ENCODE measurements at places on chromosomes 16 and 17.

DNA sequence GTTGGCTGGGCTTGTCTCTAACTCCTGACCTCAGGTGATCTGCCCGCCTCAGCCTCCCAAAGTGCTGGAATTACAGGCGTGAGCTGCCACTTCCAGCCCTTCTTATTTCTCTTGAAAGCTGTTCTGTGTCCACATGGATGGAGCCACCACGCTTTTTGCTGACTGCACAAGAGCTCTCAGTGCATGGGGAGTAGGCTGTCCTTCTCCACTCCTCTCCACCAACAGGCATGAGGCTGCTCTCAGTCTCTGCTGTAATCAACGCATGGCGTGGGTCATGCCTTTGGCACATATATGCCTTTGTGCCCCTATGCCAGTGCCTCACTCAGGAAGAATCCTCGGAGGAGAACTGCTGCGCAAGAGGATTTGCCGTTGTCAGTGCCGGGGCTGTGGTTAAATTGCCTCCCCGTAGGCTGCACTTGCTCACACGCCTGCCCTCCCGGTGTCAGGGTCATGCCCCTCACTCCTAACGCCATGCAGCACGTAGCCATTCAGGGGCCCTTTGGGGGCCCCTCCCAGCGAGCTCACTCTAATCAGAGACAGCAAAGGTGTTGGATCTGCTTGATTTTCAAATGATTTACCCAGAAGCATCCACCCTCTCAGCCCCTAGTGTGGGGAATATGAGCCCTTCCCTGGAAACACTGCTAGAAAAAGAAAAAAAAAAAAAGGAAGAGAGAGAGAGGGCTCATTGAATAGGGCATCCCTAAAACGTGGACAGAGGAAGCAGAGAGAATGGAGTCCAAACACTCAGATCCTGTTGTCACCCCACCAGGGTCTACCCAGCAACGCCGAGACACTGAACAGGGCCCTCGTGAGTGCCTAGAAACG lies 47.5 kb upstream of the ZCCHC14 start:
- peak; percentile 45 for DNase-seq

GRCh38 chr17:44191369-44191768 lies 4.6 kb downstream of the TMUB2 start:
- DNase-seq: peak; percentile 75

DNA sequence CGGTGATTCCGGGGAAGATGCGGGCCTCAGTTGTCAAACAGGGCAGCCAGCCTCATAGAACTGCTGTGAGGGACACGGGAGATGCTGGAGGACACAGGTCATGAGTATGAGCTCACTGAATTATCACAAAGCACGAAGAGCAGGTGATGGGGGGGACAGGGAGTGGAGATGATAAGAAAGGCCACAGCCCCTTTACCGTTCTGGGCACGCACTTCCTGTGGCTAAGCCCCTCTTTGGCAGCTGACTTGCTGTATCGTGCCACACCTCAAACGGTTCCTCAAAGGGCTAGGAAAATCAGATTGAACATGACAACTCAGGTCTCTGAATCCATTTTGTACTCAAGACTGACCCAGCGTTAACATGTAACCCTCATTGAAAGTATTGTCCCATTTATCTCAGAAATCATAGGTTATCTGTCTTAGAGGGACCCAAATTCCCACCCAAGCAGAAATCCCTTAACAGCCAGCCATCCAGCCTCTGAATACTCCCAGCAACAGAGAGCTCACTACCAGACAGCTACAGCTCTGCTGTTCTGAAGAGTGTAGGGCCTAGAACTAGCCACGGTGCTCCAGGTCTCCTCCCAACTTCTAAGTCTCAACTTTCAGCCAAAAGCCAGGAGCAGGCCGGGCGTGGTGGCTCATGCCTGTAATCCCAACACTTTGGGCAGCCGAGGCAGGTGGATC lies 5.0 kb upstream of the SRL start:
- DNase-seq: no peak

GRCh38 chr16:27843800-27844199 lies 219.7 kb downstream of the GSG1L start:
- DNase-seq: no peak

GRCh38 chr16:58638148-58639036 lies 8.8 kb upstream of the CNOT1 start:
- DNase-seq: no peak

DNA sequence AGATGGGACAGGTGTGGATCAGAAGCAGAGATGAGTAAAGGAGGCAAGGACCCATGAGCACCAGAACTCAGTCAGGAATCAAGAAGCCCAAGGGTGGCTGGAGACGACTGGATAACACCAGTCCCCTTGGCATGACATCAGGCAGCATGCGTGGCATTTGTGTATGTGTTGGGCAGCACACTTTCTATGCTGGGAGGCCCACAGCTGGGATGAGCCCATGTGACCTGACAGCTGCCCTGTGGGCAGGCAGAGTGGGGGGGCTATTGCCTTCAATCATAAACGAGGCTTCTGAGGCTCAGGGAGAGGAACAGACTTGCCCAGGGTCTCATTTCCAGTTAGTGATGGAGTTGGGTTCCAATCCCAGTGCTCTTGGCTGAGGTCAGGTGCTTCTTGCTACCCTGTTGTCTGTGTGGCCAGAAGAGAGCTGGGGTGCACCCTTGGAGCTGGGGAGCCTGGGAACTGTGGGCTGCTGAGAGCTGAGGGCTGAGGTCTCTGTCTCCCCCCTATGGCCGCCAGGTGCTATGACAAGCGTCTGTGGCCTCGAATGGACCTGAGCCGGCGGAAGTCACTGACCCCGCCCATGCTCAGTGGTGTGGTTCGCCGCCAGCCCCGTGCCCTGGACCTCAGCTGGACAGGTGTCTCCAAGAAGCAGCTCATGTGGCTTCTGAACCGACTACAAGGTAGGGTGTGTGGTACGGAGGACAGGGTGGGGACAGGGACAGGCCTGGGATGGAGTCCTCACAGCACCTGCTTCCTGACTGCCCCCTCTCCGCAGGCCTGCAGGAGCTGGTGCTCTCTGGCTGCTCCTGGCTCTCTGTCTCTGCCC lies 7.1 kb upstream of the ORAI3 start:
- peak; percentile 66 for DNase-seq

GRCh38 chr17:22669721-22670120 lies 977.4 kb downstream of the KCNJ18 start:
- no peak for DNase-seq

- DNase-seq: peak; percentile 94
These were observed at the start of gene ALDOC for GRCh38 chr17:28576758-28577465. Gene ALDOC, minus strand, starts transcription at chr17:28576895. Its CDS starts 1,363 bp downstream, at chr17:28575532.

- DNase-seq: no peak
These were observed 820.2 kb downstream of the KCNJ18 start for GRCh38 chr17:22512506-22512905.

DNA sequence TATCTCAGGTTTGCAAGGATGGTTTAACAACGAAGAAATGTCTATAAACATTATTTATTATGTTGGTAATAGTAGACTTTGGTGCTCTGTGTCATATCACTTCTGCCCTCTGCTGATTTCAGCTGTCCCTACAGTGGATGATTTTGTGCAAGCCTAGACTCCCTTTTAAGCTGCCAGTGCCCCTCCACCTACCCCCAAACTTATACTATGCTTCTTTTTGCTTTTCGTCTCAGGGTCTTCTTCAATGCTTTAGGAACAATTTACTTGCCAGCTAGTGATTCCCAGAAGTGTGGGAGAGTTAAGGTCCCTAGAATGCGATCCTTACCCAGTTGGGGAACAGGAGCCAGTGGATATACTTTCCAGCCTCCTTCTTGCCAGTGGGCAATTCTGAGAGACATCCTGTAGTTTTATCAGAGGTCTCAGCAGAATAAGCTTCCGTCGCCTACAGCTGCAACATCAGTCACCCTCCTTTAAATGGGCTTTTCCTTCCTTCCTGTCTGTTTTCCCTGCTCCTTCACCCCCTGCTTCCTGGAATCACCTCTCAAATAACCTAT lies 4.1 kb downstream of the ICAM2 start:
- DNase-seq: no peak

DNA sequence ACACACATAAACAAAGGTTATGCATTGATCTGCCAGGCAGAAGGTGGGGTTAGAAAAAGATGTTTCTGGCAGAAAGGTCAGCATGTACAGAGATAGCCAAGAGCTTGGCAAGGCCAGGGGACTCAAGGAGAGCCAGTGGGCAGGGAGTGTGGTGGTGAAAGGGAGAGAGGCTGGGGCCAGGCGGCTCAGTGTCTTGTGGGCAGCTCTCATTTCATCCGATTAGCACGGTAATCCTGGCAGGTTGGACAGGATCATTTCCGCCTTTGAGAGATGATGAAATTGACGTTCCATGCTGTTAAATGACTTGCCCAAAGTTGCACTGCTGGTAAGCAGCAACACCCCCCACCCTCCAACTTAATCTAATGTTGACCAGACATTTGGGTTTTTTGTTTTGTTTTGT lies 3.6 kb downstream of the CHD9 start:
- no peak for DNase-seq

GRCh38 chr16:654034-654433 lies 4.9 kb downstream of the WDR90 start:
- no peak for DNase-seq

DNA sequence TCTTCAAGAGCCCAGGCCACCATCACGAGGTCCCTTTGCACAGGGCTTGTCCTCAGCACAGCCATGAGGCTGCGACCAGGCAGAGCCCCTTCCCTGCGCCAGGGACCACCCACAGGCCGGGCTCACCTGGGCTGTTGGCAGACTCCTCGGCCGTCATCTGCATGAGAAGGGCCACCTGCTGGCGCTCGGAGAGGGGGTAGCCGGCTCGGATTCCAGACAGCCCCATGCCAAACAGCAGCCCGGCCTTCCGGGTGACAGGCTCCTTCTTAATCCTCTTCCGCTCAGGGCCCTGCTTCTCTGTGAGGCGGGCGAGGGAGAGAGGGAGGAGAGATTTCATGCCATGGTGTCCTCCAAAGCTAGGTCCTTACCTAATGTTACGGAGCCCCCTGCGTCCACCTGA lies 73.4 kb downstream of the ZNF778 start:
- DNase-seq: no peak

GRCh38 chr16:58421529-58421928 lies 29.3 kb downstream of the GINS3 start:
- DNase-seq: no peak

DNA sequence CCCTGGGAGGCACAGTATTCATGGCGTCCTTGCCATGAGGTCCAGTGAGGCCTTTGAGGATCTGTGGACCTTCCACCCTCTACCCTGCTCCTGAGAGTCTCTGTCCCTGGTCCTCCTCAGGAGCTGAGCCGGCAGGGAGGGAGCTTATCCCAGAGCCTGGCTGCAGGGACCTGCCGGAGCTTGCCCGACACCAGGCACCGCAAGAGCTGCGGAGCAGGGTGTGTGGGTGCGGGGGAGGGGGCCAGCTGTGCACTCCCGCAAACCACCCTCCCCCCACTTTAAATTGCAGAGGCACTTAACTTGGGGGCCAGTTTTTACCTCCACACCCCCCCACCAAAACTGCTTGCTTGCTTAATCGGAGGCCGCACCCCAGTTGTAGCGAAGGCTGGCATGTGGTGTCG lies 609 bp upstream of the ZNF750 start:
- DNase-seq: no peak

GRCh38 chr16:84344781-84345180 lies 23.6 kb upstream of the ATP2C2 start:
- no peak for DNase-seq

DNA sequence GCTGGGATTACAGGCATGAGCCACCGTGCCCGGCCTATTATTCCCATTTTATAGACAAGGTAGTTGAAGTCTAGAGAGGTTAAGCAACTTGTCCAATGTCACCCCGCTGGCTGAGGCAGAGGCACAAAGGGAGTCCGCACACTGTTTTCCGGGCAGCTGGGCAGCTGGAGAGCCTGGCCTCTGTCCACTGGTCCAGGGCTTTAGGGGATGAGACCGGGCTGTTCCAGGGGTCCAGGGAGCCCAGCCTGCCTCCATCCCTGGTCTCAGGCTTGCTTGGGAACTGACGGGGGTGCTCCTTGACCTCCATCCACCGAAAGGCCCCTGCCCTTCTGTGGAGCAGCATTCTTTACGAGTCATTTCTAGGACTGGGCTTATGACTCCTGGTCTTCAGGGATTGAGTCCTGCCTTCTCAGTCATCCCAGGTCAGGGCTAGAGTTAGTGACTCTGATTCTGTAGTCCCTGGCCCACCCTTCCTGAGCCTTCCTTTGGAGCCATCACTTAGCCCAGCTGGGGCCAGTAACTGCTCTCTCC lies 37.5 kb downstream of the SOCS3 start:
- DNase-seq: no peak

- peak; percentile 96 for DNase-seq
These were observed 159.5 kb downstream of the MSI2 start for GRCh38 chr17:57415751-57416207.

DNA sequence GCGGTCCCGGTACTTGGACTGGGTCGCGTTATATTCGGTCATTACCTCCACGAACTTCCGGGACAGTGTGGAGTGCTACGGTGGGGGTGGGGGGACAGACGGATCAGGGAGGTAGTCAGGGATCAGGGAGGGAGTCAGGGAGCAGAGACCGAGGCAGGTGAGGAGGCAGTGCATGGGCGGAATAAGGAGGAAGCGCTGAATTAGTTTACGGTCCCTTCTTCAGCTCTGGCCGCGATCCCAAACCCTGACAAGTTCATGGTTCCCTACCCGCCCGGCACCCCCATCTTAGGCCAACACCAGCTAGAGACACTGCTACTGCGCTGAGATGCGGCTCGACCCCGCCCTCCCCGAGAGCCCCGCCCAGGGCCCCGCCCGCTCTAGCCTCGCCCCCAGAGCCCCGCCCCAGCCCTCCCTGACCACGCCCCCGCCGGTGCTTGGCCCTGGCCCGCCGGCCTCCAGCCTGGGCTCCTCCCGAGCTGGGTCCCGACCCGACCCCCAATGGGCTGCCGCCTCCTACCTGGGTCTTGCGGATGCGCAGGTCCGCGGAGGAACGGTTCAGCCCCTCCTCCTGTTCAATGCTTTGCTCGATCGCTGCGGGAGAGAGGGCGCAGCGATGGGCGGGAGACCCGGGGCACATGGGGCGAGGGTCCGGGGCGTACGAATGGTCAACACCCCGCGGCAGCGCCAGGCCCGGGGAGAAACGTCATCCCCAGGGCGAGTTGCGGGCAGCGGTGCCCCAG lies 12.1 kb downstream of the HSD3B7 start:
- peak; percentile 39 for DNase-seq

GRCh38 chr16:70468776-70469525 lies 14.6 kb downstream of the FCSK start:
- DNase-seq: no peak

DNA sequence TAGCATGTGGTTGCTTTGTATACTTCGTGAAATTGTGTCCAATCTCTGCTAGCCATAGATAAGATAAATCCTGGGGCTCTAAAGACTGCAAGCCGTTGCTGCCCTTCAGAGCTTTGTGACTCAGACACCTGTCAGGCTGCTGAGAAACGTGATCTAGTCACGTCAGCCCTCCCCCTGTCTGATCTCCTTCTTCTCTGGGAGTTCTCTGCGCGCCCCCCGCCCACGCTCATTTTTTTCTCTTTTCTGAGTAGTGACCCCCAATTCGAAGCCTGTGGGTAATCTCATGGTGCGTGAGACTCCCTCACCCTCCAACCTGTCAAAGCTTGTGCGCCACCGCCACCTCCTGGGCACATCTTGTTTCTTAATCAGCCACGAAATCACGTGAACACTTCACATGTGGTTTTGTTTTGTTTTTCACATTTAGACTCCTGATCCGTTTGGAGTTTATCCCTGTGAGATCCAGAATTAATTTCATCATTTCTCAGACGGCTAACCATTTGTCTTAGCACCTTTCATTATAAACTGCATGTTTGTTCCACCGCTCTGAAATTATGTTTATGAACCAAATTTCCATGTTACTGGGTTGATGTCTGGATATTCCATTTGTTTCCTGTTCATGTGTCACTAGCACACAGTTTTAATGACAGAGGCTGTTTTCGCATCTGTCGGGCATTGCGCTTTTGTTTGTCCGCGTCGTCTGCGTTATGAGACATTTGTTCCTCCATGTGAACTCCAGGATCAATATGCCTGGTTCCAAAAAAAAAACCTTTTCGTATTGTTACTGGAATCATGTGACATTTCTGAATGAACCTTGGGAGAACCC lies 977 bp upstream of the ZNF778 start:
- peak; percentile 82 for DNase-seq

Measured in lung (tissue), 17 donors.